ENCODE measurements at places on chromosomes 2 and 18.

DNA sequence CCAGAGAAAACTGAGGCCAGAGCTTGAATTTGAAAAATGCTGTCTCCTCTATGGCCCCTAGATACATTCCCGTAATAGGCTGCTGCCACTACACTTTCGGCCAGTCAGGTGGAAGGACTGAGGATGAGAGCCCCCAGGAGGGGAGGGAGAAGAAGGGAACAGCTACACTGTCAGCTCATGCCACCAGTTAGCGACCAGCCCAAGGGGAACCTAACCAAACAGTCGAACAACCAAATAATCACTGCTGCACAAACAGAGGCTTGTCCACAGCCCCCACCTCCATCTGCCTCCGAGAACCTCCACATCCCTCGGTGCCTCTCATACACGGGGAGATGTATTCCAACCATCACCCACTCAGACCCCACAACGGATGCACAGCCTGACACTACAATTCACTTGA is 7.3 kb downstream of the ZNF516 start:
- DNase-seq, result no peak

DNA sequence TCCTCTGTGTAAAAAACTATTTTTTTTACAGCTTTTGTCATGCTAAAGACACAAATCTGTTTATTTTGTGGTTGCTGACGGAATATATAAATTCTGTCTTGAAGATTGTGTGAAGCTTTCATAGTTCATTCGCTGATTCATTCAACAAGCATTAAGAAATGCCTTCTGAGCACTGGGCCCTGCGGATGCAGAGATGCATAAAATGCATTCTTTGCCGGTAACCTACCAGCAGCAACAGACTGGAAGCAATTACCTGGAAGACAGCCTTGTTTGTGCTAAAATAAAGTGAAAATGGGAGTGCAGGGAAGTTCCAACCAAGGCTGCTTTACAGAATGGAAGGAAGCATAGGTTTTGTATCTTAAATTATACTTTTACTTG is 119.7 kb downstream of the PMAIP1 start:
- DNase-seq, result no peak

GRCh38 chr18:63233334-63233733 is 86.2 kb downstream of the BCL2 start:
- peak; percentile 71 for DNase-seq

DNA sequence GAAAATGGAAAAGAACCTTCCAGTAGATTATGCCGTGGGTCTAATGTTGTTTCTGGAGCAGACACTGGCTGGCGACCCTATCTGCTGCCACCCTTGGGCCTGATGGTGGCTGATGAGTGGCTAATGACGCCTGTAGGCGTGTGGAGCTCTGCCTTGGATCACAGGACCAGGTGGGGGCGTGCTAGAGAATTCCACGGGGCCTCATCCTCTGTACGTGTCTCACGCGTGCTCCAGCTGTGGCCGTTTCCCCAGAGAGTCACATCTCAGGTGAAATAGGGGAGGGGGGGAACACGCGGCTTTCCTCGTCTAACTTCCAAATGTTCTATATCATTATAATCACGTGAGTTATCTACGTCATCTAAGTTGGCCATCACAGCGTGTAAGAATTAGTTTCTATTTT is 160.9 kb upstream of the SMIM21 start:
- DNase-seq, result no peak

GRCh38 chr2:150675807-150676206 is 188.3 kb upstream of the RND3 start:
- no peak for DNase-seq
